CD8-positive, alpha-beta memory T cell (primary cell): ENCODE measurements at places on chromosomes 4 and X. TPM values are rescaled to one million over a fixed set of nuclear protein-coding genes. Genes with fewer than 3 reads are reported as not detected.
A peak's percentile ranks its signal among the peaks of the same experiment; 100 is the strongest.

- DNase-seq = peak; percentile 30
- H3K36me3 ChIP-seq = no peaks in the 10 kb centered on the region
These were observed 4.2 kb downstream of the CPEB2 start for GRCh38 chr4:15006416-15007024.

The GLUD2 gene
- total RNA-seq = 0.64 TPM

The OTUD6A gene
- total RNA-seq = not detected

DNA sequence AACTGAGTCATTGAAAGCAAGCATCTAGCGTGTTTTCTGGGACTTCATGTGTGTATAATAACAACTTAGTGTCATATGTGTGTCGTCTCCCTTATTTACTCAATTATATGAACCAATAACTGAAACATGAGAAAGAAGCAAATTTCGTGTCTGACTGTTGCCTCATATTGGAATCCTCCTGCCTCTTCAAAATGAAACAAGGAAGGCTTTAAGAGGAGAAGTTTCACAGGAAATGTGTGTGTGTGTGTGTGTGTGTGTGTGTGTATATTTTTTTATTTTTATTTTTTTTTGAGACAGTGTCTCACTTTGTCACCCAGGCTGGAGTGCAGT, 145.8 kb upstream of the SFRP2 start:
- no peak overlapping the region for H3K4me3 ChIP-seq
- no peaks in the 10 kb centered on the region for H3K4me1 ChIP-seq
- H3K36me3 ChIP-seq = no peaks in the 10 kb centered on the region
- peaks cover 3% of the 10 kb centered on the region for H3K27me3 ChIP-seq

- no peaks in the 10 kb centered on the region for H3K36me3 ChIP-seq
- DNase-seq = no peak
- H3K27ac ChIP-seq = no peak overlapping the region
- no peaks in the 10 kb centered on the region for H3K4me1 ChIP-seq
- no peaks in the 10 kb centered on the region for H3K27me3 ChIP-seq
These were observed 34.3 kb downstream of the KANTR start for GRCh38 chrX:53128097-53128749.

- H3K27ac ChIP-seq = no peak overlapping the region
- H3K4me3 ChIP-seq = no peak overlapping the region
- H3K27me3 ChIP-seq = no peaks in the 10 kb centered on the region
- H3K36me3 ChIP-seq = no peaks in the 10 kb centered on the region
These were observed 453.9 kb downstream of the PDHA2 start for GRCh38 chr4:96293806-96294205.

DNA sequence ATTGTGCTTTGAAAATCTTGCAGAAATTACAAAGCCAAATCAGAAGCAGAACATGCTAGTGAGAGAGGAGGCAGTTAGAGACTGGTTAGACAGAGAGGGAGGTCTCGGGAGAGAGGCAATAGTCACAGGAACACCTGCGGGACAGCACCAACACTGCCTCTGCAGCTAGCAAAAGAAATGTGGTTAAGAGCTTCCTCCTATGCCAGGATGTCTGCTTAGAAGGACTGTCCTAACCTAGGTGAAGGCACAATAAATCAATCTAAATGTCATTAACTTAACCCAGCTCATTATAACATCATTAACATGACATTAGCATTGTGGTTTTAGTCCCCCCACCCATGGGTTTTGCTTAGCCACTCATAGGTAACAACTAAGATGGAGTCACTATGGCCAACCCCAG, 726.7 kb downstream of the PCDH18 start:
- H3K36me3 ChIP-seq = no peaks in the 10 kb centered on the region
- H3K27me3 ChIP-seq = no peaks in the 10 kb centered on the region
- H3K27ac ChIP-seq = no peak overlapping the region
- no peak for DNase-seq

DNA sequence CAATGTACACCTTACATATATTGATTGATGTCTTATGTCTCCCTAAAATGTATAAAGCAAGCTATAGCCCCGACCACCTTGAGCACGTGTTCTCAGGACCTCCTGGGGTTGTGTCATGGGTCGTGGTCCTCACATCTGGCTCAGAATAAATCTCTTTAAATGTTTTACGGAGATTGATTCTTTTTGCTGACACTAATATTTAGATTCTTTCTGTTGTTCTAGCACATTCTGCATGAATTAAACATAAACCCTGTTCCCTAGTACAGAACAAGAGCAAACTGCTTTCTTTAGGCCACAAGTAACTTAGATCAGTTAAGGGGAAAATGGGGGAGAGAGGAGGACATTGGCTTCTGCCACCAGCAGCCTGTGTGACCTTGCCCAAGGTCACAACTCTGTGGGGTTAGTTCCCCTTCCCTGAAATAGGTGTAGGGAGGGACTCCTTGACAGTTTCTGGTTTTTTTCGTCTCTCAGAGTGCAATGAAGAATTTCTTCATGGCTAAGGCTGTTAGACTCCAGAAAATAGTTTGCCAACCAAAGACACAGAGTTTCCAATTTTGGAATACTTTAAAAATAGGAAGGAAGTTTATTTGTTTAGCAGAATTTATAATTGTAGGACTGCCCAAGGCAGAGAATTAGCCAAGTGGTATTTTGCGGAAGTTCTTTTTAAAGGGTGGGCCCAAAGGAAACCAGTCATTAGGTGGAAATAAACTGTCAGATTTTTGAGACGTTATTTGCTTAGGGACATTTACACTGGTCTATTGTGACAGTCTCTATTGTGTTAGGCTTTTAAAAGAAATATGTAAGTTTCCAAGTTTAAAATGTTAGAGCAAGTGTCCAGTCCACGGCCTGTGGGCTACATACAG, 29.4 kb downstream of the PTTG2 start:
- no peak overlapping the region for H3K4me3 ChIP-seq
- H3K27ac ChIP-seq = no peak overlapping the region
- peaks cover 5% of the 10 kb centered on the region for H3K4me1 ChIP-seq
- no peak for DNase-seq

The NRK gene
- total RNA-seq = not detected

- DNase-seq = no peak
- peak overlapping the region; percentile 8 for H3K4me3 ChIP-seq
- H3K27me3 ChIP-seq = no peaks in the 10 kb centered on the region
These were observed 78.9 kb upstream of the FAM9C start for GRCh38 chrX:13123247-13123856.

The RIBC1 gene
- total RNA-seq = 1.2 TPM

DNA sequence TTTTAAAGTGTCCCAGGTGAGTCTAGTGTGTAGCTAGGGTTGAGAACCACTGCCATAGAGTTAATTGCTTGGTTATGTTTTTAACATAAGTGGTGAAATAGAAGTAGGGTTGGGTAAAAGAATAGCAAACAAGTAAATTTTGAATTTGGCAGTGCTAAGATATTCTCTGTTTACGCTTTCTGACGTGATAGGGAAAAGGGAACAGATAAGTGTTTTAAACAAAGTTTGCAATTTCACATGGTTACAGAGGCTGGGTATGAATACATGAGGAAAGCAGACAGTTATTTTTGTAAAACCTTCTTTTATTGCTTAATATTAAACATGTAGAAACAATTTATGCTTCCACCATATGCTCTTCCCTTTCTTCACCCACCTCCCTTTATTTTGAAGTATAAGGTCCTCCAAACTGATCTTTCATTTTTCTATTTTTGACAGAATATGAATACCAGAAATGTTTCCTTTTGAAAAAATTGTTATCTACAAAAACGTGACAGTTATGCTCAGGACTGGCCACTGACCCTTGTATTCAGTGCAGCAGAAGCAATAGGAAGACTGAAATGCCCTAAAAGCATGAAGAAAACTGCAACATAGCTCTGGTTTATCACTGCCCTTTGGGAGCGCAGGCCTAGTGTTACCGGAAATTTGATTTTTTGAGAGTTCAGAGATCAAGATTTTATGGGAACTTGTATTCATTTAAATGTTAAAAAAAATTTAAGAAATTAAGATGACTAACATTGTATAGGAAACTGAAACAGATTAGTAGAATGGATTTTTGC, 214.4 kb upstream of the ARSJ start:
- H3K27ac ChIP-seq = no peak overlapping the region
- H3K27me3 ChIP-seq = no peaks in the 10 kb centered on the region
- no peaks in the 10 kb centered on the region for H3K36me3 ChIP-seq

DNA sequence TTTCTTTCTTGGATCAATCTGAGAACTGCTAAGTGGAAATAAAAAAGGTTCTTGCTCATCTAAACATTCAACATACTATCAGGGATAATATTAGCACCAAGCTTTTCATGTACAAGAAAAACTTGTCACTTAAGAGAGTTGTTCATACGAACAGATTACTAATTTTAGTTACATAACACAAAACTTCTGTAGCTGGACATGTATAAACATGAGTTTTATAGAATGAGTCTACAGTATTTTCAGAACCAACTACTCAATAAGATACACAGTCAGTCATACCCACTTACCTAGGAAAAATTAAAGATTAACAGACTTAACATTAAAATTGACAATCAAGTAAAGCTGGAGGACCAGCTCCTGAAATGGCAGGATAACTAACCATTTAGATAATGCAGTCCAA, 540.1 kb upstream of the FAM241A start:
- no peak overlapping the region for H3K27ac ChIP-seq
- H3K27me3 ChIP-seq = no peaks in the 10 kb centered on the region
- H3K4me1 ChIP-seq = no peaks in the 10 kb centered on the region
- H3K4me3 ChIP-seq = no peak overlapping the region

- DNase-seq = no peak
- no peaks in the 10 kb centered on the region for H3K36me3 ChIP-seq
- no peak overlapping the region for H3K4me3 ChIP-seq
- no peaks in the 10 kb centered on the region for H3K4me1 ChIP-seq
These were observed 392.5 kb downstream of the BCOR start for GRCh38 chrX:39705290-39705689.

The CPZ gene
- total RNA-seq = not detected

GRCh38 chr4:1371176-1372165, 24.5 kb downstream of the UVSSA start:
- no peaks in the 10 kb centered on the region for H3K36me3 ChIP-seq
- no peak overlapping the region for H3K27ac ChIP-seq
- H3K4me3 ChIP-seq = no peak overlapping the region
- no peak for DNase-seq

The MED14 gene
- total RNA-seq = 39.6 TPM

The EVC2 gene
- total RNA-seq = 0.84 TPM

- H3K4me1 ChIP-seq = no peaks in the 10 kb centered on the region
- no peak overlapping the region for H3K4me3 ChIP-seq
- H3K36me3 ChIP-seq = no peaks in the 10 kb centered on the region
- no peak overlapping the region for H3K27ac ChIP-seq
- H3K27me3 ChIP-seq = no peaks in the 10 kb centered on the region
These were observed 433.9 kb upstream of the CPEB2 start for GRCh38 chr4:14568351-14568750.

DNA sequence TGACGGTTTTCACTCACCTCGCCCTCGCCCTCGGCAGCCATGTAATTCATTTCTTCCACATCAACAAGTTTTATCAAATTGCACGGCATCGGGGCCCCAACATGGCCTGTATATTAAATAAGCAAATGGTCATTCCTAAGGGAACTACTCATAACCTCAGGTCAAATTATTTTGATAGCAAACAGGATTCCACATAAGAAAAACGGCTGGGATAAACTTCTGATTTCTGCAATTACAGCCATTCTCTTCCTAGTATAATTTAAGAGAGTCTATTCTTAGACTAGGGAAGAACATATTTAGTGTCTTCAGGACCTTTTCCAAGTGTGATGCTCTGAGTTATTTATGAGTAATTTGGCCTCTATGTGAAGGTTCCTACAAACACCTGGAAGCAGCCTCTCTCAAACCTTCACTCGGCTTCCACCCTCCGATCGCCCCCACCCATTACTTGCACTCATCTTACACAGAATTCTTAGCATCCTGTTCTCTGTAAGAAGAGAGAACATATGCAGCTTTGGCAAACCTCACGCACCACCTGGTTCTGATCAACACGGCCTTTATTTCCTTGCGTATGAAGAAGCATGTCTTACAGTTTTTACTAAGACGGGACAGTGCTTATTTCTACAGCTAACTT, 29.4 kb upstream of the CENPU start:
- H3K27me3 ChIP-seq = no peaks in the 10 kb centered on the region
- peaks cover 10% of the 10 kb centered on the region for H3K4me1 ChIP-seq
- H3K4me3 ChIP-seq = no peak overlapping the region
- H3K36me3 ChIP-seq = peaks cover 7% of the 10 kb centered on the region
- H3K27ac ChIP-seq = no peak overlapping the region

DNA sequence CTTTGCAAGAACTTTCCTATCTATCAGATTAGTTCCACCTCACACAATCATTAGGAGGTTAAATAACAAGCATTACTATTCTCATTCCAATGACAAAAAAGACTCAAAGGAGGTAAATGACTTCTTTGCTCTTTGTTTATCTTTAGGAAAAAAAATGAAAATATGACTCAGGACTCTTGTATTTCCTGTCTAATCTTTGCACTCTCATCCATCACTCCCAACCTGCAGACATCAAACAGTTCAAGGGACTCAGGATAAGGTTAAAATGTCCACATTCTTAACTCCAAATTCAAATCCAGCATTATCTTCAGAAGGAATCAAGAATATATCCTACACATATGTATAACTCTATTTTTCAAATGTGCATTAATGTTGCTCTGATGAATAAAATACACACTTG, 139.6 kb downstream of the UNC5C start:
- H3K36me3 ChIP-seq = no peaks in the 10 kb centered on the region
- no peak overlapping the region for H3K4me3 ChIP-seq
- DNase-seq = no peak
- H3K4me1 ChIP-seq = no peaks in the 10 kb centered on the region

The FGF16 gene
- total RNA-seq = not detected

The MSANTD1 gene
- total RNA-seq = 0.46 TPM

The INTS6L gene
- total RNA-seq = 19.4 TPM

GRCh38 chr4:80335226-80335553, 340 bp upstream of the CFAP299 start:
- H3K4me1 ChIP-seq = peaks cover 11% of the 10 kb centered on the region
- H3K27me3 ChIP-seq = peaks cover 5% of the 10 kb centered on the region
- H3K27ac ChIP-seq = no peak overlapping the region
- no peaks in the 10 kb centered on the region for H3K36me3 ChIP-seq

- H3K4me1 ChIP-seq = no peaks in the 10 kb centered on the region
- no peak overlapping the region for H3K27ac ChIP-seq
- no peaks in the 10 kb centered on the region for H3K27me3 ChIP-seq
- H3K36me3 ChIP-seq = no peaks in the 10 kb centered on the region
- H3K4me3 ChIP-seq = no peak overlapping the region
- DNase-seq = no peak
These were observed 690.0 kb upstream of the HS3ST1 start for GRCh38 chr4:12118651-12119213.

- DNase-seq = no peak
- no peak overlapping the region for H3K4me3 ChIP-seq
- H3K4me1 ChIP-seq = no peaks in the 10 kb centered on the region
- H3K36me3 ChIP-seq = no peaks in the 10 kb centered on the region
These were observed 133.8 kb downstream of the PALLD start for GRCh38 chr4:168630445-168631187.

DNA sequence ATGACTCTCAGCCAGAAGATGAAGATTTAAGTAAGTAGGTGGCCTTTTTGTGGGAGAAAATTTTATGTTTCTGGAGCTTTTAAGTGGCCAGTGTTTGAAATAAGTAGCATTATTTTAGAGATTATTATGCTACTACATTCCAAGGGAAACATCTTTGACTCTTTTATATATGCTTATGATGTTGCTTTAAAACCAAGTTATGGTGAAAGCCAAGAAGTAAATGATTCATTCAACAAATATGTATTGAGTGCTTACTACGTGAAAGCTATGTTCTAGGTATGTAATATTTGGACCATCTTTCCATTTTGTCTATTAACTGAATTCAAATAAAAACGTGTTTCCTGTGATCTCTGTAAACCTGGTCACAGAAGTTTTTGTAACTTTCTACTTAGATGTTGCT, 58.3 kb downstream of the ZFX start:
- no peak overlapping the region for H3K4me3 ChIP-seq
- DNase-seq = no peak
- no peaks in the 10 kb centered on the region for H3K27me3 ChIP-seq
- H3K36me3 ChIP-seq = peaks cover 23% of the 10 kb centered on the region
- H3K4me1 ChIP-seq = peaks cover 5% of the 10 kb centered on the region

The SSX3 gene
- not detected for total RNA-seq
